ENCODE measurements at places on chromosomes 6 and 20.

DNA sequence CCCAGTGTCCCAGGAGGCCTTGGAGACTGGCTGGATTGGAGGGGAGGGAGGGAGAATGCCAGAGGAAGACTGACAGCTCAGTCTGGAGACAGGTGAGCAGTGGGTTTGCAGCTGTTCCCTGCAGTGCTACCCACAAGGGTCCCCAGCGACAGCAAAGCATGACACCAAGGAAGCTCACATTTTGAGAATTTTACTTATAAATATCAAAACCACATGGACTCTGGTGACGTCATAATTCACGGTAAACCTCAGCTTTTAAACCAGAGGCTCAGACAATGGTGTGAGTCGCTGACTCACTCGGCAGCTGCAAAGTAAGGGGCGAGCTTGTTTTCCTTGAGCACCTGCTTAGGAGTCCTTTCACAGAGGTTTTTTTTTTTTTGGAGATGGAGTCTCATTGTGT lies 65.2 kb downstream of the THBS2 start:
- DNase-seq = no peak

GRCh38 chr6:53306819-53307347 lies 41.9 kb downstream of the ELOVL5 start:
- DNase-seq = no peak

GRCh38 chr6:6004390-6004995 lies 2.2 kb downstream of the NRN1 start:
- DNase-seq = no peak

DNA sequence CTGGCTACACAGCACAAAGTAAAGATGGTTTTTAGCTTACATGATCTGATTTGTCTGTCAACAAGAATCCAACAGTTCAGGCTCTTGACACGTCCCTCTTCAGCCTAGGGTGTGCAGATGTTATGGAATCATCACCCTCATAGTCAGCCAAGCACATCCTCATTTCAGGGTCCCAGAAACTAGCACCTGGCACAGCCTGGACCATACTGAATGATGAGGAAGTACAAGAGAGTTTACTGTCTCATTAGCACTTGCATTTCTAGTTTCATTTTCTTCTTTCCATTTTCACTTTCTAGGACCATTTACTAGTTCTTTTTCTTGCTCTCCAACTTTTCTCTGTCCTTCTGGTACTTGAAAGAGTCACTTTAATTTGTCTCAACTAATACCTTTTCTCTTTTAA lies 6.5 kb downstream of the RIPOR2 start:
- DNase-seq = no peak

DNA sequence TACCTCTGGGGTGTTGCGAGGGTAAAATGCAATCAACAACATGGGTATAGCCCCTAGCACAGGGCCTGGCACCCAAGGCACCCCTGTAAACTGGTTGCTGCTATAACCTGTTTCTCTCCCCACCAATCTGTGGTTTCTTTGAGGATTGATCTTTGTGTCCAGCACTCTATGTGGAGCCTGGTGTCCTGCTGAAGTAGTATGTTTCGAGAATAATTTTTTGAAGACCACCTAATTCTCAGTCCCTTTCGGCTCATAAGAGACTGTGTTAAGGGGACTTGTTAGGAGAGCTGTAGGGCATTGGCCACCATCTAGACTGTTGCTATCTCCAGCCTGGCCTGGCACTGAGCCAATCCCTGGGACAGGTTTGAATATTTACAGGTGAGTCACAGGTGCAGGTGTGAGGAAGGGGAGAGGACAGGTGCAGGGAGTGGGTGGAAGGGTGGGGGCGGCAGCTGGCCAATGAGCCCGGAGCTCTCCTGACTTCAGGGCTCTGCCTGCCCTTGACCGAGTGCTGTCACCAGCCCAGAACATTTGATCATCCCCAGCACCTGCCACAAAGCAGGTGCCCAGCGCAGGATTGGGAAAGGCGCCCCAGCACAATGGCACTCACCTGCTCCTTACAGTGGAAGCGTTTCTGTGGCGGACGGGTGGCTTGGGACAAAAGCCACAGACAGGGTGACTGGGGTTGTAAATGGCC lies 8.1 kb upstream of the C20orf144 start:
- DNase-seq = no peak

DNA sequence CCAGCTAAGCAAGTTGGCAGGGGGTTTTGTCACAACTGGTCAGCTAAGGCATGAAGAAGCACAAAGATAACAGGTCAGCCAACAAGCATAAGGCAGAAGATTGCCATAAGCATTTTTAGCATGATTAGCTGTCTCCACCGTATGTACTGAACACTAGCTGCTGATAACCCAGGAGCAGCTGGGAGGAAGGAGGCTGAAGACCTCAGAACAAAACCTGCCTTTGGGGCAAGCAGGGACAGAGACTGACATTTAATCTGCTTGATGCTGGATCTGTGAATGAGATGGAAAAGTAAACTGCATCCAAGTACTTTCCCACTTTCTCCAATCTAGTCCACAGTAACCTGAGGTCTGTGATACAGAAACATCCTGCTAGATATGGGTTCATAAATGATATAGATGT lies 353.0 kb upstream of the MAP3K7 start:
- no peak for DNase-seq
